ENCODE measurements at places on chromosomes 7 and 10. TPM values are rescaled to one million over a fixed set of nuclear protein-coding genes. Genes with fewer than 3 reads are reported as not detected.
A peak's percentile ranks its signal among the peaks of the same experiment; 100 is the strongest.

The NACAD gene
- polyA plus RNA-seq: 0.30 TPM

- no peak for DNase-seq
Observed at GRCh38 chr10:31578181-31578852, 259.3 kb downstream of the ZEB1 start.

The AKR1C2 gene
- polyA plus RNA-seq: 5,660 TPM

DNA sequence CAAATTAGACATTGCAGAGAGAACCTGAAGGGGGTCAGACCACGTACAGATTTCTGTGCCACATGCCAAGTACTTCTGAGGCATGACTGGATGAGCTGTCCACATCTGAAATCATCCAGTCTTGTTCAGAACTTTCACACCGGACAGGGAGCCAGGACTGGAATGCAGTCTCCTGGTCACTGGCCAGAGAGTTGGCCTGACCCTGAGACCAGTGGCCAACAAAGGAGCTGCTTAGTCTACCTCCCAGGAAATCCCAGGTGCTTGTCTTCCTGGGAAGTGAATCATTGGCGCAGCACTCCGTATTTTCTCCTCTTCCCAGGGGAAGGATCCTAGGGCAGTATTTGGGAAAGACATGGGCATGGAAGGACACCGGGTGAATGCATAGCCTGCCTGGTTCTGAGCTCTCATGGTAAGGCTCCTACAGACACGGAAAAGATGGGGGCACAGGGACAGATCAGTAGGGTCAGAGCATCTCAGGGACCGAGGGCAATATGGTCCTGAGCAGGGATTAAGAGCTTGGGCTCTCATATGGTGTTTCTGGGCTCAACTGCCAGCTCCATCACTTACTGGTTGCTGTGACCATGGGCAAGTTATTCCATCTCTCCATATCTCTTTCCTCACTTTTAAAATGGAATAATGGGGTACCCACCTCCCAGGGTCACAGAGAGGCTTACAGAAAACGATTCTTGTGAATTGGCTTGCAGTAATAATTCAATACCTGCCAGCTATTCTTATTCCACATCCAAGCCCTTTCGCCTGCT is 1.3 kb upstream of the SCD start:
- DNase-seq: no peak

DNA sequence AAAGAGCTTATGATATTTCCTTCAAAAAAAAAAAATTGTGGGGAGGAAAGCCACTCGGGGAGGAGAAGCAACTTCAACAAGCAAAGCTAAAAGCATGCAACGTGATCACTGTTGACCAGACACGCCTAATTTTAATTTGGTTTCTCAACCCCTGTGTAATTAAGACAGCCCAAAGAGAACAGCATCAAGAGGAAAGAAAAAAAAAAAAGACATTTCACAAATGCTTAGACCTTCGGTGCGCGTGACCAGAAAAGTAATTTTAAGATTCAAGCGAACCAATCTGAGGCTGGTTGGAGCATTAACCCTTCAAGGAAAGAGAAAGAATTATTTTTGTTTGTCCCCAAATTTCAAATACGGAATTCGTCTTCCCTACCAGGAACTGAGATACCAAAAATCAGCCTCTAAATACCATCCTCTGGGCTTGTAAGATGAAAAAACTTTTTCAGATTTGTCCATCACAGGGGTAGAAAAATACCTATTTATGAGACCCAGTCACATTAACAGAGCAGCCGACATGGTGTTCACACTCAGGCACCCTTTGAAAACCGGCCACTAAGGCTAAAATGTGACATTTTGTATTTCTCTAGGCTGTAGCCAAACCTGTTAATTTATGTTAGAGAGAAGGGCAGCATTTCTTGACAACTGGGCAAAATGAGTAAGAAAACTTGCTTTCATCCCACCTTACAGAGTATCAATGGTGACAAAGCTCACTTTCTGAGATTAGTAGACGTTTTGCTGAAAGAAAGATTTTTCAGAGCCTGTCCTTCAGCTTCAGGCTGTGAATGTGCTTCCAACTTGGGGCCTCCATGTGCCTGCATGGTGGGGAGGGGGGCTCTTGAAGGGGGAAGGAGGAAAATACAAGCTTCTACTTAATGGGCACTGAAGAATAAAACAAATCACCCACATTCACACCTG is 179.9 kb upstream of the KLF14 start:
- DNase-seq: no peak

- no peak for DNase-seq
Observed at GRCh38 chr7:130140551-130141160, 64.5 kb downstream of the TMEM209 start.

The CREB5 gene
- polyA plus RNA-seq: 0.69 TPM

DNA sequence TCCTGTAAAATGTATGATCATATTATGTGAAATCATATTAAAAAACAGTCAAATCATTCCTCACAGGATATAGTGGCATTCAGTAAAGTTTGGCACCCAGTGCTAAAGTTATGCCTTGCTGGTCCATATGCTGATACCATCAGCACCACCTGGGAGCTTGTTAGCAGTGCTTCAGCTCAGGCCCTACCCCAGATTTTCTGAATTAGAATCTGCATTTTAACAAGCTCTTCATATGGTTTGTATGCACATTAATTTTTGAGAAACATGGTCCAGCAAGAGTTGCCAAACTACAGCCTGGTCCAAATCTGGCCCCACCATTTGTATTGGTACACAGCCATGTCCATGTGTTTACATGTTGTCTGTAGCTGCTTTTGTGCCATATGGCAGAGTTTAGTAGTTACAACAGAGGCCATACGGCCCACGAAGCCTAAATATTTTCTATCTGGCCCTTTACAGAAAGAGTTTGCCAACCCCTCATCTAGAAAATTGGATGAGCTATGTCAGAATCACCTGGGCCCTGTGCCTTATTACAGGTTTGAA is 30.1 kb downstream of the RAB18 start:
- no peak for DNase-seq

- DNase-seq: no peak
Observed at GRCh38 chr7:141884539-141885225, 31.5 kb upstream of the OR9A4 start.

- no peak for DNase-seq
Observed at GRCh38 chr10:36388166-36388565, 737.2 kb upstream of the ANKRD30A start.

The CPA2 gene
- not detected for polyA plus RNA-seq

DNA sequence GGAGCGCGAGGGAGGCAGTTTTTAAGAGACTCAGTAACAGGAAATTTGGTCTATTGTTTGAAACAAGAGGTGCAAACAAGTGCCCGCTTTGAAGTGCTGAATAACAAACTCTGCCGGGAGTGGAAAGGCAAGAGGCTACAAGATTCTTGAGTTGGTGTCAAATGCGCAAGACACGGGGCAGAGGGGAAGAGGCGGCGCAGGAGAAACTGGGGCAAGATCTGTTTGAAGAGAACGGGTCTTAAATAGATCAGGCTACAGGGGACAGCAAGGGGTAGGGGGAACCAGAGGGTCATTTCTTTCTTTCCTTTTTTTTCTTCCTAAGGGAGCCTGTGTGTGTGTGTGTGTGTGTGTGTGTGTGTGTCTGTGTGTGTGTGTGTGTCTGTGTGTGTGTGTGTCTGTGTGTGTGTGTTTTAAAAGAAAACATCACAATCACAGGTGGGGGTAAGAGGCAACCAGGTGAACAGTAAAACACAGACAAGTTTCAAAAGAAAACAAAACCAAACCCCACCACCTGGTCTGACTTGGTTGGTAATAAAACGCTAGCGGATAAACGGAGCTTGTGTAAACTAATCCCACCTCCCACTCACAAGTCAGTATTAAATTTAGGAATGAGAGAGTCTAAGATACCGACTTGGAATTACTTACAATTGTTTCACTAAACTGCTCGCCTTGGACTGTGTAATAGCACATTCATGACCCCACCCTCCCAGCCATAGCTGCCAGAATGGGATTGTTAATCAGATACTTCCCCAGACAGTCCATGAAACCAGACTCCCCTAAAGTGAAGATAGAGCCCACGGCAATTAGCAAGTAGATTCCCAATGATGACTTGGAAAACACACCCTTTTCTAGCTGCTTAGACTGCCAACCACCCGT is 13.1 kb upstream of the CUX1 start:
- no peak for DNase-seq

- DNase-seq: no peak
Observed at GRCh38 chr10:60739558-60739957, 38.7 kb upstream of the CDK1 start.

DNA sequence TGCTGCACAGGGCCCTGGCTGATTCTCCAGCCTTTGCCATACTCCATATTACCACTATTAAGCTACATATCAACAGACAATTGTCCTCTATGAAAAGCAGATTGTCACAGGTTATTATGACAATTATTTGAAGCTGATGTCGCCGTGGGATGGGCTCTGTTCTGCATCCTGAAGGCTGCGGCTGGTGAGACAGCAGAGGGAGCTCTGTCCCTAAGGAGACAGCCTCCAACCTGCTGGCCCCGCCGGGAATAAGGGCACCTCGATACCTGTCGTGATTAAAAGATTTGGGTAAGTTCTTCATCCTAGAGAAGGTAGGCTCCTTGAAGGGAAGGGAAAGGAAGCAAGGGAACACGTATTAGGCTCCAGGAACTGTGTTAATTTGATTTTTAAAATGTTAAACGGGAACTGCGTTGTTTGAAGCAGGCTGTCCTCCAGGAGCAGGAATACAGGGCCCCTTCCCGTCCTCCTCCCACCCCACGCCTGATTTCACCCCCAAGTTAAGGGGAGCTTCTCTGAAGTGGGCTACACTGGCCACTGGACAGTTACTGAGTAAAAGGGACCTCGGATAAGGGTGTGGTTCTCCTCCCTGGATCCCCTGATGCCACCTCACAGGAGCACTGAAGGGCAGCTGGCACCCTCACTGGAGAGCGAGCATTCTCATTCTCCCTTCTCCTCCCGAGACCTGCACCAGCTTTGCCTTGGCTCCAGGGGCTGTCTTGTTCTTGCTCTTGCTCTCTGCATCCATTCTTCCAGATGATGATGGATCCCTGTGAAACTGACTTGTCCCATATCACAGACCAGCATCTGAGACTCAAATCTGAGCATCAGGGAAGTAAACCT is 11.8 kb upstream of the TIAL1 start:
- DNase-seq: peak; percentile 62

- no peak for DNase-seq
Observed at GRCh38 chr10:24874133-24874532, 78.3 kb downstream of the PRTFDC1 start.

GRCh38 chr10:116669080-116669479 is 48.3 kb downstream of the PNLIPRP2 start:
- DNase-seq: no peak

- no peak for DNase-seq
Observed at GRCh38 chr7:143375298-143376034, 5.7 kb upstream of the ZYX start.

The OR2A1 gene
- not detected for polyA plus RNA-seq

- no peak for DNase-seq
Observed at GRCh38 chr10:133359554-133359971, 1.7 kb upstream of the FUOM start.

The TMUB1 gene
- polyA plus RNA-seq: 31.5 TPM

The PTPRN2 gene
- polyA plus RNA-seq: 0.46 TPM

The LMTK2 gene
- polyA plus RNA-seq: 6.9 TPM

GRCh38 chr10:29688230-29688661 is 53.5 kb upstream of the SVIL start:
- DNase-seq: no peak

GRCh38 chr7:41567731-41568114 is 135.2 kb downstream of the INHBA start:
- DNase-seq: no peak

DNA sequence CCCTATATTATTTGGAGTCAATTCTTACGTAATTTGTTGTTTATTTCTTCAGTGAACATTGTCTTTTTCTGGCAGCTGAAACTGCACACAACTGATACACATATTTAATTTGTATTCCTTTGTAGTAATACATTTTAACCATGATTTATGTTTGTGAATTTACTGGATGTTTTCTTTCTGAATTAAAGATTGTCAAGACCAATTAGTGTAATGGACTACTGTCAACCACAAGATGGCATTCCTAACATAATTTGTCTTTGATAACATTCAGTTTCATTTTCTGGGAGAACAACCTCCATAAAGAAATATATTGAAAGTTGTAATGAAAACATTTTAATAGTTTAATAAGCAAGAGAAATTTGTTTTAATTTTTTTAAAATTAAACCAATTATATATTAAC is 10.1 kb downstream of the THNSL1 start:
- no peak for DNase-seq

GRCh38 chr7:68470836-68471435 is 1127.3 kb upstream of the AUTS2 start:
- DNase-seq: no peak

DNA sequence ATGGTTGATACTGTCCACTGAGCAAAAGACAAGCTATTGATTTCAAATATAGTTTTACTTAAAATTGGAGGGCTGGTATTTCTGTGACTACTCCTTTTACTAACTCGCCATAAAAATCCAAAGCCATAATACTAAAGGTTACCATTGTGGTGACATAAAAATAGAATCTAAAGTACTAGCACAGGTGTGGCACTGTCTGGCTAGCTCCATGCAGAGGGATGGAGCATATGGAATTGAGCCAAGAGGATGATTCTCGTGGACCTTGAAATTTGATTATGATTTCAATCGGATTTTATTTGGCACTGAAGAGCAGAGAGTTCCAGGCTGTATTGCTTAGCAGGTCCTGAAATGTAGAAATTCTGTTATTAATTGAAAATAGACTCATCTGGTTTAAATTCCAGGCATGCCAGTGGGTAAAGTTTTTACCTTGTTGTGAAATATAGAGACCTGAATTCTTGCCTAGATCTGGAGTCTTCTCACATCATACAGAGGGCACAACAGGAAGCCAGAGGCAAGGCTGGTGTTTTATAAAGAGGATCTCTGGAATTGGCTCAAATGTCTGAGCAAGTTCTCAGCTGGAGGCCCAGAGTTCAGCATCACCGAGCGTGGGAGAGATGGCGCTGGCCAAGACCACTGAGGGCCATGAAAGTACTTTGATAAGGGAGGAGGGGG is 29.9 kb upstream of the DLD start:
- DNase-seq: no peak

DNA sequence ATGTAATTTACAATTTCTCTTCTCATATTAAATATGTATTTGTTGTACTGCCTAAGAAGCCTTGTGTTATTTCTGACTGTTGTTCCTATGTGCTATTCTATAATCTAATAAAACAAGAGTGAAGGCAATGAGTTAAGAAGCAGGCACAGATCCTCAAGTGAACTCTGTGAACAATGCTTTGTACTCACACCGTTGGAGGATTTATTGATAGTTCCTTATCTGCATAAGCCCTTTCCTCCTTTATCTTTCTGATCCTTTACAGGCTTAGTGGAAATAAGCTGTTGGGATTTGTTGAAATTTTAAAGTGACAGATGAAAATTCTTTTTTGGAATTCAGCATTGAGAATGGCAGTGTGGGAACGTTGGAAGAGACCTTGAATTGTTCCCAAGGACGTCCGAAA is 329.6 kb upstream of the NPVF start:
- no peak for DNase-seq

The TSPAN33 gene
- 5.3 TPM for polyA plus RNA-seq

The GPR141 gene
- polyA plus RNA-seq: 0.11 TPM

The CASD1 gene
- 16.3 TPM for polyA plus RNA-seq
